K562 (cell line): ENCODE measurements at places on chromosomes 12 and 14. TPM values are rescaled to one million over a fixed set of nuclear protein-coding genes. Genes with fewer than 3 reads are reported as not detected.

Gene OXA1L
- 119 and 125 TPM in 2 replicates for total RNA-seq

Gene RASAL1
- total RNA-seq: 0.16 TPM in 1 of 2 replicates, not detected in the other

- no peak for DNase-seq
Measured at GRCh38 chr12:1457901-1458300, 136.5 kb downstream of the FBXL14 start.

- DNase-seq: no peak
Measured at GRCh38 chr12:8689681-8690080, 8.1 kb upstream of the RIMKLB start.

- no peak for DNase-seq
Measured at GRCh38 chr12:116698116-116698515, 39.8 kb downstream of the SPRING1 start.
